IMR-90 (cell line): ENCODE measurements at places on chromosomes 6 and 20. TPM values are rescaled to one million over a fixed set of nuclear protein-coding genes. Genes with fewer than 3 reads are reported as not detected.

The MYLK4 gene
- total RNA-seq: under 0.01 TPM in 2 replicates

The DSP gene
- total RNA-seq: 20.1 and 23.6 TPM in 2 replicates

DNA sequence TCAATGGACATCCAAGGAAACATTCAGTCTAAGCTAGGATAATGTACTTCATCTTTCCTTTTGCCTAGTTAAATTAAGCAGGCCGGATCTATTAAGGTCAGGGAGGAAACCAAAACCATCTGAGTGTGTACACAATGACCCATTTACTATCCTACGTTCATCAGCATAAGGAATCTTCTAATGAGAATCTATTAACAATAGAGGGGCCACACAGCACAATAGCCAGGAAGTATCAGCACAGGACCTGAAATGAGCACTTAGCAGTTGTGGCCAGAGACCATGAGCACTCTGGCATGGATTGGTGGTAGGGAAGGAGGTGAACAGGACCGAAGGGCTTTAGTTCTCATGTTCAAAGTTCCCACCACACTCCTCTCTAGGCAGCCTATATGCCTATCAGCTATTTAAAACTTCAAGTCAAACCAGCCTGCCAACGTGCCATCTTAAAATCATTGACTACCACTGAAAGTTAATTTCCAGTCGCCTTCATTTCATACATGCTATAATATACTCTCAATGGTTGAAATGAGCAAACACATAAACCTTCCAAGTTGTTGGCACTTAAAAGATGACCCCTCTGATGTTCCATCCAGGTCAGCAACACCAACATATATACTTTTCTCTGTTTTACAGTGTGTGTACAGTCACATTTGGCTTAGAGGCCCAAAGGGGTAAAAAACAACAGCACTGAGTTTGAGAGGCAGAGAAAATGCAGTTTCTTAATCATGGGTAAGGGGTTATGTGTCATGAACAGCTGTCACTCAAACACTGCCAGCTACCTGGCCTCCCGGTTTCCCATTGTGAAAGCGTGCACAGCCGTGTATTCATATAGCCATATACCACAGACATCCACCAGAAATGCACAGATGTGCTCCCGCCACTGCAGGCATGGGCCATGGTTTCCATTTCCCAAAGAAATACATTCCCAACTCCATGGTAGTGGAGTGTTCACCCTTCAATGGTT is 184.3 kb downstream of the TBXT start:
- H3K36me3 ChIP-seq: peaks cover 4% of the 10 kb centered on the region
- H3K27ac ChIP-seq: no peak overlapping the region
- H3K4me3 ChIP-seq: no peak overlapping the region; the same call in 1 of the 2 replicates
- H3K4me1 ChIP-seq: peaks cover 7% of the 10 kb centered on the region
- no peak for DNase-seq

GRCh38 chr20:45832619-45833018 is 980 bp upstream of the SNX21 start:
- no peak for DNase-seq
- peaks cover 9% of the 10 kb centered on the region for H3K36me3 ChIP-seq
- peak overlapping the region; percentile 62; the same call in 1 of the 2 replicates for H3K27ac ChIP-seq
- no peaks in the 10 kb centered on the region for H3K27me3 ChIP-seq
- peaks cover 20% of the 10 kb centered on the region for H3K4me1 ChIP-seq

DNA sequence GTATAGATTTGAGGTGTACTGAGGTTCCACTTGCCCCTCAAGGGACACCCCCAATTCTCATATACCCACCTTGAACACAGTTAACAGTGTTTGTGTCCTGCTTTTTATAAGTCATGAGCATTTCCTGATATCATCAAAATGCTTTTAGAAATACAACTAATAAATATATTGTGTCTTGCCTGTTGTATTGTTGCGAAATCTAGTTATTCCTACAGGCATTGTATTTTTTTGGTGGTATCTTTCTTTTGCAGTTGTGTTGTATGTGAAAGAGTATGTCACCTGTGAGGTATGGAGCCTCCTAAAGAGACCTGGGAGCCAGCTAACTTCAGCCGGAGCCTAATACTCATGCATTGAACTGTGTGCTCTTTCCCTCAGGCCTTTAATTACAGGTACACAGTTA is 40.7 kb downstream of the CDYL start:
- H3K27ac ChIP-seq: no peak overlapping the region
- H3K4me3 ChIP-seq: no peak overlapping the region
- H3K27me3 ChIP-seq: no peaks in the 10 kb centered on the region
- H3K4me1 ChIP-seq: peaks cover 4% of the 10 kb centered on the region
- no peak for DNase-seq
- H3K36me3 ChIP-seq: no peaks in the 10 kb centered on the region

- peaks cover 8% of the 10 kb centered on the region for H3K4me1 ChIP-seq
- no peaks in the 10 kb centered on the region for H3K27me3 ChIP-seq
- H3K4me3 ChIP-seq: no peak overlapping the region
- H3K27ac ChIP-seq: no peak overlapping the region
- peak; percentile 38 for DNase-seq
Measured at GRCh38 chr6:25156123-25156522, 123.1 kb upstream of the CARMIL1 start.

The HEY2 gene
- not detected in 2 replicates for total RNA-seq

DNA sequence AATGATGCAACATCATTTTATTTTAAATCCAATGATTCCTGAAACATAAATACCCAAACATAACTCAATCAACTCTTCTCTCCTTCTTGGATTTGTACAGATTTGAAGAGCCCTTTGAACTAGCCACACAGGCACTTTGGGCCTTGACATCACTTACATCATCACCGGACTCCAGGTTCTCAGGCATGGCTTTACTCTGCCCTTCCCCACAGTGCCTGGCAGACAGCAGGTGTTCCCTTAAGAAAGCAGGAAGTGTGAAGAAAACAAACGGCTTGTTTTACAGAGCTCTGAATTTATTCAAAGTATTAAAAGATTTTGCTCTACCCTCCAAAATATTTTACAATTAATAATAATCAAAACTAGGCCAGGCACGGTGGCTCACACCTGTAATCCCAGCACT is 54.8 kb upstream of the GCM1 start:
- no peak overlapping the region for H3K4me3 ChIP-seq
- no peaks in the 10 kb centered on the region for H3K36me3 ChIP-seq
- DNase-seq: no peak
- peaks cover 5% of the 10 kb centered on the region for H3K27me3 ChIP-seq

GRCh38 chr6:29967379-29968010 is 25.2 kb downstream of the HLA-A start:
- H3K27me3 ChIP-seq: peaks cover 3% of the 10 kb centered on the region; the same call in 1 of the 2 replicates
- H3K4me1 ChIP-seq: peaks cover 5% of the 10 kb centered on the region; the same call in 1 of the 2 replicates
- H3K27ac ChIP-seq: no peak overlapping the region
- DNase-seq: no peak
- no peaks in the 10 kb centered on the region for H3K36me3 ChIP-seq
- no peak overlapping the region for H3K4me3 ChIP-seq

The CSTF1 gene
- 86.4 and 105 TPM in 2 replicates for total RNA-seq

- H3K27me3 ChIP-seq: no peaks in the 10 kb centered on the region
- H3K27ac ChIP-seq: no peak overlapping the region
- H3K4me1 ChIP-seq: no peaks in the 10 kb centered on the region; the same call in 1 of the 2 replicates
Measured at GRCh38 chr6:112437058-112437457, 89.9 kb downstream of the RFPL4B start.

GRCh38 chr20:58293453-58293852 is 16.1 kb upstream of the RAB22A start:
- no peak overlapping the region for H3K27ac ChIP-seq
- H3K36me3 ChIP-seq: peaks cover 4% of the 10 kb centered on the region
- no peaks in the 10 kb centered on the region for H3K27me3 ChIP-seq
- no peak overlapping the region for H3K4me3 ChIP-seq

DNA sequence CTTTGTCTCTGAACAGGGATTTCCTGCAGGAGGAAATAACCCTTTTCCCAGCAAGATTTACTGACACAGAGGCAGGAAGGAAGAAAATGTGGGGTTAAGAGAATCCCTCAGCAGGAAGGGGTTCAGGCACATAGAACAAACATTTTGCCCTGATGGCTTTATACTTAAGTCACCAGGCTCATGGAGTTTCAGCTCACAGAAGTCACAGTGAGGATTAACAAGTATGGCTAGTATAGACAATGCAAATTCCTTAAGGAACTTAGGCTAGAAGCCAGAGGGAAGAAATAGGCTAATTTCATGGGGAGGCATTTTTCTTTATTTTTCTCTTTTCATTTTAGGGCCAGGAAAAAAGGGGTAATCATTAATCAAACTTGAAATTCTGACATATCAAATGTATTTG is 50.2 kb downstream of the MCHR2 start:
- no peak overlapping the region for H3K4me3 ChIP-seq
- H3K36me3 ChIP-seq: no peaks in the 10 kb centered on the region
- H3K27ac ChIP-seq: no peak overlapping the region
- DNase-seq: no peak
- H3K27me3 ChIP-seq: no peaks in the 10 kb centered on the region

- DNase-seq: peak; percentile 51
- H3K4me3 ChIP-seq: no peak overlapping the region
- H3K4me1 ChIP-seq: peaks cover 11% of the 10 kb centered on the region
Measured at GRCh38 chr6:36769676-36770499, 69.4 kb downstream of the CPNE5 start.

- no peak for DNase-seq
- H3K4me1 ChIP-seq: no peaks in the 10 kb centered on the region
- H3K27ac ChIP-seq: no peak overlapping the region
- no peaks in the 10 kb centered on the region for H3K27me3 ChIP-seq
- no peaks in the 10 kb centered on the region for H3K36me3 ChIP-seq
Measured at GRCh38 chr6:145567684-145568252, 167.6 kb downstream of the EPM2A start.

DNA sequence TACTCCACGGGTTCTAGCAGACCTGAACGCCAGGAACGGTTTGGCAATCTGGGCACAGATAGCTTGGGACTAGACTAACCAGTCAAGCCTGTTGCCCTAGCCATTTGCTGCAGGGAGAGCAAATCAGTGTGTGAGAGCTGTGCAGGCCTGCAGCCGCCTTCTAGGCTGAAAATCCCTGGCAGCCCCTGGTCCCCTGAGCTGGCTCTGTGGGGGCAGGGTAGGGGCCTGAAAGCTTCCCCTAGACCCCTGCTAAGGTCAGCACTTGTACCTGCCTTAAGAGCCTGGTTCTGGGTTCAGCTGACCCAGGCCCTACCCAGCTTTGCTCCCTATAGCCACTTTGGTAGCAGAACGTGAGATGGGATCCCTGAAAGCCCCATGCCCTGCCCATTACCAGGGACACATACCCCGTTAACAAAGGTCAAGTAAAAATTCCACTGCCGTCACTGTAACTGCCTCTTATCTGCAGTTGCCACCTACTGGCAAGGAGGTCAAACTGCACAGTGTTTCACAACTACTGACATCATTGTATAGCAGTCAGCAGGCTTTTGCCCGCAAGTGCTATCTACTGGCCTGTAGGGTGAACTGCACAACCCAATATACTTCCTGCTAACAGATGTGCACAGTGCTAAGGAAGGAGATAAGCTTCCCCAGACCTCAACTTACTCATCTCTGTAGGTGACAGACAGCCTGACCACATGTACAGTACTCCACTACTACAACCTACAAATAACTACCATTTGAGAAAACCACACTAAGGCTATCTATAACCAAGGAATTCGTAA is 95.1 kb upstream of the OLIG3 start:
- H3K4me3 ChIP-seq: no peak overlapping the region
- H3K4me1 ChIP-seq: no peaks in the 10 kb centered on the region
- peak; percentile 50 for DNase-seq
- H3K27ac ChIP-seq: no peak overlapping the region

- no peak for DNase-seq
- no peaks in the 10 kb centered on the region for H3K4me1 ChIP-seq
Measured at GRCh38 chr6:39003492-39003891, 45.1 kb upstream of the GLP1R start.

DNA sequence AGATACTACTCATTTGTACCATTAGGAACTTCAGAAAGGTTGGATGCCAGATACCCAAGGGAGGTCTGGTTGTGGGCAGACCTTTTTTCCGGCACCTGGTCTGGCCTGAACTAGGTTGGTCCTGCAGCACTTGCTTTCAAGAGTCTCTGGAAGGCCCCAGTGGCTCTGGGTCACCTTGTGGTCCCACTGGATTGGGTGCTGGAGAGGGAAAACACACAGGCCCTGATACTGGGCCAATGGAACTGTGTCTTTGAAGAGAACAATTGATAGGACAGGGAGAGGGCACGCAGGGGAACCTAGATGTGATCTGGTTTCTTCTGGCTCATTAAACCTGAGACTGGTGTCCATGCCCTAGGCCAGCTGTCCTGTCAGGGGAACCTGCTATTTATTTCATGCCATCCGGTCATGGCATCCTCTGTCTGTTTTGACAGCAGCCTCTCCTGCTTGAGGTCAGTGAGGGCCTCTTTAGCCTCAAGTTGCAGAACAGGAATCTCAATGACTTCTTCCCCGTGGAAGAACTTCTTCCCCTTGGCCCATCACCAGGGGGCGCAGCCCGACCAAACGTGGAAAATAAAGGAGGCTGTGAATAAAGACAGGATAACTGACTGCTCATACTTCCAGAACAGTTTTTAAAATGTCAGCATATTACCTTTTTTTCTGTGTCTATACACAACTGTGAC is 25.0 kb downstream of the TAF8 start:
- no peaks in the 10 kb centered on the region for H3K27me3 ChIP-seq
- H3K4me3 ChIP-seq: no peak overlapping the region
- no peak overlapping the region for H3K27ac ChIP-seq
- no peaks in the 10 kb centered on the region for H3K4me1 ChIP-seq

DNA sequence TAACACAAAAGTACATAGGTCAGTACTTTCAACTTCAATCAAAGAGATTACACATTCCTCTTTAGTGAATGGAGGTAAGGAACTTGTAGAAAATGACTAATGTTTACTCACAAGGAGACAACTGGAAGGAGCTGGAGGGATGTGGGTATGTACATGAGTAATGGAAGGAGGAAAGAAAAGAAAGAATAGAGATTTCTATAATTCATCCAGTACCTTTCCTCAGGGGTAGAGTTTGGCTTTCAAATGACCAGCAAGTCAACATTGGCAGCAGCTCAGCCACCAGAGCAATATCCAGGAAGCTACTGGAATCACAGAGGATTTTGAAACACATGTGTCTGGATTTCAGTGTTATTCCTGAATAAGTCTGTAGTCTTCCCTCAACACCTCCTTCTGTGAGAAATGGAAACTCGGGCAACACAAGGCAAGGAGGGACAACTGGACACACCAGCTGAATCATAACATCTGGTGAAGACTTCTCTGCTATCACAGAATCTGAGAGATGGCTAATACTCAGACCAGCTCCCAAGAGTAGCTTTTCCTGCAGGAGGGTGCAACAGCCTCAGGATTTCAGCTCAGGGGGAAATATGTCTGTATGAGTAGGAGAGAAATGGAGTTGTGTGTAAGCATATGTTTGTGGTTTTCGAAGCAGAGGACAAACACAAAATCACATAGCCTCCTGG is 98.8 kb downstream of the HAO1 start:
- H3K27ac ChIP-seq: no peak overlapping the region; the same call in 1 of the 2 replicates
- no peak overlapping the region for H3K4me3 ChIP-seq
- DNase-seq: peak; percentile 73
- H3K4me1 ChIP-seq: peaks cover 4% of the 10 kb centered on the region; the same call in 1 of the 2 replicates
